ENCODE measurements at places on chromosomes 1 and 21.
A peak's percentile ranks its signal among the peaks of the same experiment; 100 is the strongest.

DNA sequence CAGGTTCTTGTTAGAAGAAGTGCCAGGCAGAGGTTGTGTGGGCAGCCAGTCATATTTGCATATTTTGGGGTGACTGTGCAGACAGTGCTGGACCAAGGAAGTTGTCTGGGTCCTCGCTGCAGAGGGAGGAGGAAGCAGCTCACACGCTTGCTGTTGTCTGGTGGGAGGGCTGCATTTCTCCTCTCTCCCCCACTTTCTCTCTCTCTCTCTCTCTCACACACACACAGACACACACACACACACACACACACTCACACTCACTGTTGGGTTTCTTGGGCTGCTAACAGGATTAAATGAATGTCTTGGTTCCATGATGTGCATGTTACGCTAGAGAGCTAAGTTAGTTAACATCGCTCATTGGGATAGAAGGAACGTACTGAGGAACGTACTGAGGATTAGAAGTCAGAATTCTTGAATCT lies 72.9 kb downstream of the AGPAT3 start:
- DNase-seq, result no peak

GRCh38 chr1:91749788-91750231 lies 136.1 kb downstream of the TGFBR3 start:
- DNase-seq, result no peak

GRCh38 chr1:38609166-38610025 lies 250.2 kb downstream of the RRAGC start:
- DNase-seq, result no peak

DNA sequence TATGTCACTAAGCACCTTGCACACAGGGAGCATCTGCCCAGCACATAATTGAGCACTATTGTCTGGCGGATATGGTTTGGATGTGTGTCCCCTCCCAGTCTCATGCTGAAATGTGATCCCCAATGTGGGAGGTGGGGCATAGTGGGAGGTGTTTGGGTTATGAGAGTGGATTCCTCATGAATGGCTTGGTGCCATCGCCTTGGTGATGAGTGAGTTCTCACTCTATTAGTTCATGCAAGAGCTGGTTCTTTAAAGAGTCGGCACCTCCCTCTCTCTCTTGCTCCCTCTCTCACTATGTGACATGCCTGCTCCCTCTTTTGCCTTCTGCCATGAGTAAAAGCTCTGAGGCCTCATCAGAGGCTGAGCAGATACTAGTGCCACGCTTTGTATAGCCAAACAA lies 9.5 kb downstream of the CTSK start:
- peak; percentile 15 for DNase-seq

GRCh38 chr1:52189898-52190480 lies 48.1 kb downstream of the ZFYVE9 start:
- no peak for DNase-seq

- DNase-seq, result no peak
Observed at GRCh38 chr1:89688607-89689006, 55.7 kb downstream of the LRRC8C start.

GRCh38 chr1:233620065-233620464 lies 6.2 kb downstream of the KCNK1 start:
- DNase-seq, result no peak

DNA sequence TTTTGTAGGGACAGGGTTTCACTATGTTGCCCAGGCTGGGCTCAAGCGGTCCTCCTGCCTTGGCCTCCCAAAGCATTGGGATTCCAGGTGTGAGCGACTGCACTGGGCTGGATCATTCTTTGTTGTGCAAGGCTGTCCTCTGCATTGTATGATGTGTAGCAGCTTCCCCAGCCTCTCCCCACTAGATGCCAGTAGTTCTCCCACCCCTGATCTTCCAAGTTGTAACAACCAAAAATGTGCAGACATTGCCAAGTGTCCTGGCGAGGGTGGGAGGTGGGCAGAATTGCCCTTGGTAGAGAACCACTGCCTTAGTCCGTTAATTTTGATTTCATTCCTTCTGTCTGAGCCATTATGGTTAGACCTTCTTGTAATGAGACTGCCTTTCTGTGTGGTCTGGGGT lies 7.2 kb downstream of the GALNT2 start:
- DNase-seq, result no peak

DNA sequence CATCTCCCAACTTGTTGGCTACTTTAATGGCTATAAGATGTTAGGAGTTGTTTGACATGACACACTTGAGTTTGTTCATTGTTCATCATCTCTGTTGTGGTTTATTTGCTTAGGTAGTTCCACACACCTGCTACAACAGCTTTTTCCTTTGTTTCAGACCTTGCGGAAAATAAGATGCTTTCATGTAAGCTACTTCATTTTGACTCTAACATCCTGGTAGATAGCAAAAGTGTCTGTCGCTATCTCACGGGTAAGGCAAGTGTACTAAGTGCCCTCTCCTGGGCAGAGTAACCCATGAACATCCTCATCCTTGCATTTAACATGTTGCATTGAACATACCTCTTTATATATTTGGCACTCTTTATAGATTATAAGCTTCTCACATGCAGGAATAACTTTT lies 1.6 kb upstream of the OR10T2 start:
- DNase-seq, result no peak

GRCh38 chr1:29513357-29513756 lies 277.0 kb downstream of the PTPRU start:
- peak; percentile 42 for DNase-seq

DNA sequence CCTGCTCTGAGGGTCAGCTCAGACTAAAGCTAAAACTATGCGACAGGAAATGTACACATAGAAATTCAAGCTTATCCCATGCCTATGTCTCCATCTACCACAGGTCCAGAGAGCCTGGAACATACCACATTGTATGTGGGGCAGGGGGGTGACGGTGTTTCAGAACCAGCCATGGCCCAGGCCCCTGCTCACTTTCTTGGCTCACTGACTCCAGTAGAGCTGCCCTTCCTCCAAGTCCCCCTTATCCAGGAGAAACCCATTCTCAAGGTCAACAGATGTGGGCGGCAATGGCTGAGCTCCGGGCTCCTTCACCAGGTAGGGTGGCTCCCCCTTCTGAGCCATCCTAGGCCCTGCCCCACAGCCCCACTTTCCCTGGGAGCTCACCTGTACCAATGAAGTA lies 21.0 kb downstream of the CACNA1S start:
- no peak for DNase-seq

- DNase-seq, result no peak
Observed at GRCh38 chr1:230823931-230824381, 44.4 kb downstream of the C1orf198 start.

DNA sequence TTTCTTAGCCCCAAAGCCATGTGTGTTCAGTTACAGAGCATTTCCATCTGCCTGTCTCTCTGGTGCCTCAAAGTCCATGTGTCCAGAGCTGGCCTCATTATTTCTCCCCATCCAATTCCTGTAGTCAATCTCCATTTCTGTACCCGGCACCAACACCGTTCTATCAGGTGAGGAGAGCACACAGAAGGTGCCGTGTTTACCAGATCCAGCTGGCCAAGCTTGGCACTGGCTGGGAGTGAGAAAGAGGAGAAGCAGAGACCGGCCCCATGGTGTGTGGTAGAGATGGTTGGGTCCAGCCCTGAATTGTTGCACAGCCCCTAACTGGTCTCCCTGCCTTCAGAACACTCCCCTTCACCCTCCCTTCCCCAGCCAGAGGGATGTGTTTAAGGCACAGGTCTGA lies 7.5 kb upstream of the SSBP3 start:
- DNase-seq, result no peak

- DNase-seq, result no peak
Observed at GRCh38 chr1:6116137-6116536, 64.0 kb downstream of the CHD5 start.

DNA sequence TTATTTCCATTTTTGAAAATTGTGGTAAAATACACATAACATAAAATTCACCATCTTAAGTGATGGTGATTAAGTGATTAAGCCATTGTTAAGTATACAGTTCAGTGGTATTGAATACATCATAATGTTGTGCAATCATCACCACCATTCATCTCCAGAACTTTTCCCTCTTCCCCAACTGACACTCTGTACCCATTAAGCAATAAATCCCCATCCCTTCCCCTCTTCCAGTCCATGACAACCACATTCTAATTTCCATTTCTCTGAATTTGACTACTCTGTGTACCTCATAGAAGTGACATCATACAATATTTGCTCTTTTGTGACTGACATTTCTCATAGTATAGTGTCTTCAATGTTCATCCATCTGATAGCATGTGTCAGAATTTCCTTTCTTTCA lies 124.8 kb downstream of the DISC1 start:
- DNase-seq, result no peak

GRCh38 chr1:81820765-81821164 lies 20.0 kb downstream of the ADGRL2 start:
- no peak for DNase-seq

GRCh38 chr1:8902765-8903164 lies 24.3 kb upstream of the ENO1 start:
- DNase-seq, result no peak

GRCh38 chr21:15644489-15644888 lies 85.3 kb upstream of the USP25 start:
- DNase-seq, result no peak

- no peak for DNase-seq
Observed at GRCh38 chr1:162902416-162902815, 41.4 kb upstream of the CCDC190 start.

GRCh38 chr1:206760590-206760989 lies 10.0 kb upstream of the IL19 start:
- DNase-seq, result no peak

DNA sequence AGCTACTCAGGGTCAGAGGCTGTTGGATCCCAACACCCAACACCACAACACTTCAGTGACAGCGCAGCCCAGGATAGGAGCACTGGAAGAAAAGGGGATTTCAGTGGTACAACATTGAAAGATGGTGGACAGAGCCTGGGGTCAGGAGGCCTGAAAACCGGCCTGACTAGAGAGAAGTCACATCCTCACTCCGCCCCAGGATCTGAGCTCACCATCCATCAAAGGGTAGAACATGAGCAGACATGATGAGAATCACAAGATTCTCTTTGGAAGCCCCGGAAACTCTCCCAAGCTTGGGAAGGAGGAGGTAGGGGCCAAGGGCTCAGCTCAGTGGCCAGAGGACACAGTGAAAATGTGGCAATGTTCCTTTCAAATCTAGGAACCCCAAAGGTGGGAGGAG lies 271.3 kb downstream of the NPHP4 start:
- no peak for DNase-seq

- DNase-seq, result no peak
Observed at GRCh38 chr1:213320191-213320870, 269.3 kb downstream of the RPS6KC1 start.

GRCh38 chr21:27817074-27817473 lies 850.2 kb upstream of the ADAMTS5 start:
- no peak for DNase-seq

GRCh38 chr1:38015978-38016725 lies 3.6 kb downstream of the UTP11 start:
- DNase-seq, result no peak

DNA sequence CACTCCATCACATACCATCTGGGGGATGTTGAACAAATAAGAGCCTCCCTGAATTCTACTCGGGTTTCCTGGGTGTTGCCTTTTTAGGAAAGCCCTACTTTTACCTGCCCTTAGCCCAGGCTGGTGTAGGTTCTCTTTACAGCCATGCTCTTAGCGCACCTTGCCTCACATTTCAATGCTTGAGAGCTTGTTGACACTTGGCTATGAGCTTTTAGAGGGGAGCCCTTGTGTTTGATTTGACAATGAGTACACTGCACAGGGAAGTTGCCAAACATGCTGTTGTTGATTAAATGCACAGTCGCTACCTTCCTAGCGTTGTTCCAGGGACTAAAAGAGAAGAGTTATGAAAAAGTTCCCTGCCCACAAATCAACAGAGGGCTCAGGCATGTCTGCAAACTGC lies 103.8 kb downstream of the TRABD2B start:
- no peak for DNase-seq

- DNase-seq, result no peak
Observed at GRCh38 chr1:87201768-87202167, 126.9 kb upstream of the LMO4 start.

DNA sequence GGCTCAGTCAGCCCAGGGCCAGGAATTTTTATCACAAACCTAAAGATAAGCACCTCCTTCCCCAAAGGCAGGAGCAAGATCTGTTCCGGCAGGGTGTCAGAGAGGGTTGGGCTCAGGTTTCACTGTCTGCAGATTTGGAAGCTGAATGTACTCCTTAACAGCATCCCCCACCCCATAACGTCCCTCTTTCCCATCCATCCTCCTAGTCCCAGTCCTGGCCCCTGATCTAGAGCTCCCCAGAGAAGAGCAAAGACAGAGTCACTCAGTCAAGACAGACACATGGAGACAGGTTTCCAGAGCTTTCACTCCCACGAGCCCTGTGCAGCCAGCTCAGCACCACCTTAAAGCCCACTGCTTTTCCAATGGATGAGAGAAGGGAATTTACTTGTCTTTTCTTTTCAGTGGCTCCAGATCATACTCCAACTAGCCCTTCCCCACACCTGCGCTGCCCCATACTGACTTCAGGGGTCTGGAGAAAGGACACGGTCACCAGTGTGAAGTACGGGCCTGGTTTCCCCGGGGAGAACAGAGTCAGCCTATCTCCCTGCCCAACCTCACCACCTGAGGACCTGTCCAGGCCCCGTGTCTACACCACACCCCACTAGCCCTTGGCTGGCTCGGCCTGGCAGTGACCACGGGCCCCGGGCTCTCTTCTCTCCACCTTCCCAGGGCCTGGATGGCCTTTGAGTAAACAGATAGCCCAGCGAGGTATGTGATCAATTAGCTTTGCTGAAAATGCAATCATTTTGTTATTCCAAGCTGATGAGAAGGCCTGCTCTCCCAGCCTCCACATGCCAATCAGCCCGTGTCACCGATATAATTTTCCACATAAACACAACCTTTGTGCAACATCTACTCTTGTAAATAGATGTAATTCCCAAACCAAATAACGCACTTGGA lies 249.1 kb downstream of the FOXD2 start:
- no peak for DNase-seq

GRCh38 chr1:38789498-38790169 lies 69.9 kb downstream of the RRAGC start:
- no peak for DNase-seq

GRCh38 chr1:67429528-67430357 lies 459 bp downstream of the SERBP1 start:
- no peak for DNase-seq

- peak; percentile 51 for DNase-seq
Observed at GRCh38 chr1:100736324-100736723, 16.8 kb downstream of the VCAM1 start.

All from astrocyte of the cerebellum (primary cell).